EH (cell line): ENCODE measurements at places on chromosomes 5 and 9.

DNA sequence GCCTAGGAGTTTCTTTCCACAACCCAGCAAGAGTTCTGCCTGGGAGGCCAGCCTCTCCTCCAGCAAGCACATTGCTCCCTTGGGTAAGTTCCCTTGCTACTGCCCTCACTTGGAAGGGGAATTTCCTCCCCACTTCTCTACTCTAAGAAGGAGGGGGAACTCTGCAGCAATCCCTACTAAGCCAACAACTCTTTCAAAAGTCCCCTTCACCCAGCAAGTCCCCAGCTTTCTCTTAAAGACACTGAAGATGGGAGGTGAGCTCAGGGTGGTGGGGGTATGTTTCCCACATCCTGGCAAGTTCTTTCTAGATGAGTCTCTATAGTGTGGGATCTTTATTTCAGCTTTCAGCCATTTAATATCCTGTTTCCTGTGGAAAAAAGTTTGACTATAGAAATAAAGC, 49.0 kb downstream of the PDE8B start:
- DNase-seq, result peak; percentile 56

- DNase-seq, result no peak
These were observed 17.9 kb downstream of the STC2 start for GRCh38 chr5:173310218-173310769.

DNA sequence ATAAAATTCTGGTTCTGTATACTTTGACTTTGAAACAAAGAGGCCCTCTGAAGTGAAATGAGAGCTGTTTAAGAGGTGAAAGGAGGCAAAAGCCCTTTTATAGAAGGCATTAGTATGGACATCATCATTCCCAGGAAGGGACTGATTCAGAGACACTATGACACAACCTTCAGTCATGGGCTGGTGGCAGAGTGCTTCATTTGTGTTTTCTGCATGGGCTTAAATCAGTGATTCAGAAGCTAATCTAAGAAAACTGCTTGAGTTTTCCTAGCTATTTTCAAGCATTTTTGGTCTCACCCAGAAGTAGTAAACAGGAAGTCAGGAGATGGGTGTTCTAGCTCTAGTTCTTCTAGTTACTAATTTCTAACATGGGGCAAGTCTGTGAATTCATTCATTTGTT, 288.9 kb downstream of the TRPM3 start:
- peak; percentile 44 for DNase-seq

GRCh38 chr9:206481-206880, 8.2 kb upstream of the DOCK8 start:
- DNase-seq, result no peak

DNA sequence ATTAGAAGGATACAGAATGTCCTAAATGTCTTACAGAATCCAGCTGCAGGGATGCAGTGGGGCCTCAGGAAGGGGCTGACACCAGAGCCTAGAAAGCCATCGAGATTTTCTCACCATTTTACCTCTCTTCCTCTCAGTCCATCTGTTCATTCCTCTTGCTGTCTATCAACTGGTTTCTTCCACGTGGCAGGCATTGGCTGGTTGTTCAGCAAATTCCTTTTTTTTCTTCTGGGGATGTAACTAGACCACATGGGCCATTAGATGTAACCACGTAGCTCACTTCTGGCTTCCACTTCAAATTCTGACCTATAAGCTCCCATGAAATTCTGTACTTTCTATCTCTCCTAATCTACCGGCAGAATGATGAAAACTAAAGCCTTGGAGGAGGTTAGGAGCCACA, 93.6 kb upstream of the MTAP start:
- DNase-seq, result peak; percentile 16

GRCh38 chr5:36502608-36503007, 103.8 kb upstream of the SLC1A3 start:
- peak; percentile 95 for DNase-seq

DNA sequence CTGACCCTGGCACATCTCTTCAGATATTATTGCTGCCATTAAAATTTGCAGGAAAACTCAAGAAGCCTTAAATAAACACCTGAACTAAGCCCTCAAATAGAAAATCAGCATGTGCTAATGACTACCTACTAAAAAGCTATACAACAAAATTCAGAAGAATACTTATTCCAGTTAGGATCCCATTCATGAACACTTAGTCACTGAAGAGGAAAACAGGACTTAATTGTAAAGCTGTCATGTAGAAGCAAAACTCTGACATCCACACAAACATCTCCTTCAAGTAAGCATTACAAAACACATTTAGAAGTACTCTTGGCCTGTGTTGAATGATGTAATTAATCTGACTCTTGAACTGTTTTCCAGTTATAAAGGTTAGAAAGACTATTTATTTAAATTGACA, 19.9 kb downstream of the ELL2 start:
- DNase-seq, result peak; percentile 49

DNA sequence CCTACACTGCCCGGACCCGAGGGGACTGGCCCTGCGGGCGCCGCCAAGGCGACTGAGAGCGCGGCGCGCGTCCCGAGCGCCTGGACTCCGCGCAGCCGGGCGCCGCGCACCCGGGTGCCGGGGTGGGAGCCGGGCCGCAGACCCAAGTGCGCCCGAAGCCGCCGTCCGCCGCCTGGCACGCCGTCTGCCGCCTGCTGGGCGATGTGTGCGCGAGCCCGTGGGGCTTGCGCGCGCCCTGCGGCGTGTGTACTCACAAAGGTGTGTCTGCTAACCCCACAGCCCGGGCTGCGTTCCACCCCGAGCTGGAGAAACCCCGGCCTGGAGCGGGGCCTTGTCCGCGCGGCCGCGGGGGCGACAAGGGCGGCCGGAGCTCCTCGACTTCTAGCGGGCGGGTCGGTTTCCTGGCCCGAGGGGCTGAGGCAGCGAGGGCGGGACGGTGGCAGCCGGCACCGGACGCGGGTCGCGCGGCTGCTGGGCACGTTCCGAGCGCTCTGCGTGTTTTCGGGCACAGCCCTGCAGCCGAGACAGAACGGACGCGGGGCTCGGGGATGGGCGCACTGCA, 1.1 kb upstream of the ZSWIM6 start:
- peak; percentile 75 for DNase-seq

GRCh38 chr9:1938135-1938534, 77.0 kb upstream of the SMARCA2 start:
- DNase-seq, result no peak

DNA sequence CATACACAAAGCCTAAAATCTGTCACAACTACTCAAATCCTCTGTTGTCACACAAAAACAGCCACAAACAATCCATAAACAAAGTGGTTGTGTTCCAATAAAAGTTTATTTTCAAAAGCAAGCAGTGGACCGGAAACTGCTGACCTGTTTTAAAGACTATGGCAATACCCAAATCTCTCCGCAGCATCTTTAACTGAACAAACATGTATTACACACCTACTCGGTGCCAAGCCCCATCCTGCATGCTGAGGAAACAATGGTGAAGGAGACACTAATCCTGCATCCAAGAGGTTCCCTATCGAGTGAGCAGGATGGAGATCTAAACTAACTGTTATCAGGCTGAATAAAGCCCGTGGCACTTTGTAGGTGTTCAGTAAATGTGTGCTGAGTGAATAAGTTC, 11.2 kb downstream of the CDK5RAP2 start:
- DNase-seq, result no peak

GRCh38 chr5:158736150-158736870, 363.4 kb downstream of the EBF1 start:
- peak; percentile 9 for DNase-seq

DNA sequence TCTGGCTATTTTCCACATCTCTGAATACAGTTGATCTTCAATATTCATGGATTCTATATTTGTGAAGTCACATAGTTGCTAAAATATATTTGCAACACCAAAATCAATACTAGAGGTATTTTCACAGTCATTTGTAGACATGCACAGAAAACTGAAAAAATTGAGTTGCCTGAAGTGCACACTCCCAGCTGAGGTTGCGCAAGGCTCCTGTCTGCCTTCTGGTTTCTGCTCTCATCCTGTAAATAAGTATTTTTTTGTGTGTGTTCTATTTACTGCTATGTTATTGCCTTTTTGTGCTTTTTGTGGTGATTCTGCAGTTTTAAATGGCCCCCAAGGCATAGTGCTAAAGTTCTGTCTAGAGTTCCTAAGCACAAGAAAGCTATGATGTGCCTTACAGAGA, 371.1 kb upstream of the GRAMD2B start:
- DNase-seq, result no peak

DNA sequence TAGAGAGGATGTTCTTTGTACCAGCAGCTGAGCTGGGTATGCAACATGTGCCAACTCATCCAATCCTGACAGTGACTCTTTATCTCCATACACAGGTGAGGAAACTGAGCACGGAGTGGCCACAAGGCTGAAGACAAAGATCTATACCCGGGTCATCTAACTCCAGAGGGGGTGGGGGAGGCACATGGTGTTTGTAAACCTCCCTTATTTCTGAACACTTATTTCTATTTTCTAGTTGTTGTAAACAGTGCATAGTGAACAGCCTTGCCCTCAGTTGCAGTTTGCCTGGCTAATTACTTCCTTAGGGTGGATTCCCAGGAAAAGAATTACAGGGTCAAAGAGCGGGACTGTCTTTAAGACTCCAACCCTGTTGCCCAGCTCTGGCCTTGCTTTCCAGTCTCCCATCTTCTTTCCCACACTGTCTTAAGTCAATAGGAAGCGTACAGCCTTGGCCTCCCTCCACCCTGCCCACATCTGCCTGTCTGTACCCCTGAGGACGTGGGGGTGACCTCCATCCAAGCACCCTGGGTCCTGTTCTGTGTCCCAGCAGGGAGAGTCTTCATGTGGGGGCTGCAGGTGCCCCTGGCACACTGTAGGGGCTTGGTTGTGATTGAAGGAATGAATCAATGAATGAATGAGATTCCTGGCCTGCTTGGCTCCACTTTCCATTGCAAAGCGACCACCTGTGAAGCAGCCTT, 13.2 kb upstream of the FIBCD1 start:
- DNase-seq, result no peak
